ENCODE measurements at places on chromosomes 11 and 22.

DNA sequence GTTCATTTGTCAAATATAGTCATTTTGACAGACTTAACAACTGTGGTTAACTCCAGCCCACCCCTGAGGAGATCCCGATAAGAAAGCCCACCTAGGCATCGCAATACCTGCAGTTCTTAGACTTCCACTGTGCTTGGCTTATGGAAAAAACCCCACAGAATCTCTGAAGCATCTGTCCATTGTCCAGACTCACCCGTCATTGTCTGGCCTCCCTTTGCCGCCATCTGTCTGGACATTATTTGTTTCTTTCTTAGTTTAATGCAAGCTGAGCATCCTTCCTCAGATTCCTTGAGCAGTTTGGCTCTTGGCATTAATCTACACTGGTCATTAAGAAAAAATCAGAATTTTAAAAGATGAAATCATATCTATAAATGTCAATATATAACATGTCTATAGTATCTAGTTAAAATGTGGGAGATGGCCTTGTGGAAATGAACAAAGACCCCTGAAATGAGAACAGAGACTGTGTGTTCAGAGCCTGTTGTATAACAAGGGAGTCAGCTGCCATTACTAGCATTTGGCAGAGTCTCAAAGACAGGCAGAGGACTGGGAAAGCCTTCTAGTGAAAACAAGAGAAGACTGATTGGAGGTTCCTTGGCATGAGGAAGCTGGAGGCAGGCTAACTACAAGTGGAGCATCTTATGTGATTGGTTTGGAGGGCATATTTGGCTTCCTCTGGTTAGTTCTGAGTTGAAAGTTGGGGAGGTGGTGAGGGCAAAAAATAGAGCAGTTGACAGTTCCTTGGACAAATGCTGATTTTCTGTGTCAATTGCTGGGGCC lies 80.4 kb downstream of the SPON1 start:
- no peak for DNase-seq

DNA sequence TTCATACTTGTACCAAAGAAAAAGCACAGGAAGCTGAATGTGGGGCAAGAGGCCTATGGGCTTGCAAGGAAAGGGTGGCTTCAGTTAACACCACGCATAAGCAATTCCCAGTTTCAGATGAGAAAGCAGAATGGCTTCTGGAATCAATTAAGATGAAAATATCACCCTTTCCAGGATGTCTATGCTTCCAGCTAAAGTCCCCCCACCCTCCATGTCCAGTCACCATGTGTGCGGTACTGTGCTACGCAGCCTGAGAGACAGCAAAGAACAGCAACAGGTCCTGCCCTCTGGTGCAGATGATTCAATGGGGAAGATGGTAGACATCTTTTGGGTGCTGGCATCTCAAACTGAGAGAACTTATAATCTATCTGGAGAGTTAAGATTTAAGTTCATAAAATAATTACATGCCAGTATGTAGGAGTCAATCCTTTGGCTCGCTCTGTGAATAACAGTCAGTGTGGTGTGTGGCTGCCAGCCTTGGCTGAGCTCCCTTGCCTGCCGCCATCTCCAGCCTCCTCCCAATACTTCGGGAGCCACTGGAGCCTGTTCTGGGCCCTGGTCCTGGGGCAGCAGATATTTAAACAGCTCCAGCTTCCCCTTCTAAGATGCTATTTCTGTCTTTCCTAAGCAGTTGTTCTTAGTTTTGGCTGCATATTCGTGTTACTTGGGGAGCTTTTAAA lies 44.5 kb downstream of the ME3 start:
- DNase-seq = no peak

- no peak for DNase-seq
Observed at GRCh38 chr11:19422276-19422675, 181.5 kb upstream of the E2F8 start.

DNA sequence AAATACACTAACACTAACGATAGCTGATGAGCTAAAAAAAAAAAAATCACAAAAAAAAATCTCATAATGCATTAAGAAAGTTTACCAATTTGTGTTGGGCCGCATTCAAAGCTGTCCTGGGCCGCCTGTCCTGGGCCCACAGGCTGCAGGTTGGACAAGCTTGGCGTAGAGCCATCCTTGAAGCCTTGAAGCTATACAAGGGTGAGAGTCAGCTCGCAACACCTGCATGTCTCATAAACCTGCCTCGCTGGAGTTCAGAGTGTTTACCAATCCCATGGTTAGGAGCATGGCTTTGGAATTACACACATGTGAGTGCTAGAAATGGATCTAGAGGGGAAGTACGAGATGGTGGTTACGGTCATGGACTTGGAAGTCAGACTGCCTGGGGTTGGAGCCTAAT lies 453.7 kb downstream of the INSC start:
- DNase-seq = no peak

GRCh38 chr11:34280945-34281872 lies 76.6 kb downstream of the ABTB2 start:
- DNase-seq = no peak

DNA sequence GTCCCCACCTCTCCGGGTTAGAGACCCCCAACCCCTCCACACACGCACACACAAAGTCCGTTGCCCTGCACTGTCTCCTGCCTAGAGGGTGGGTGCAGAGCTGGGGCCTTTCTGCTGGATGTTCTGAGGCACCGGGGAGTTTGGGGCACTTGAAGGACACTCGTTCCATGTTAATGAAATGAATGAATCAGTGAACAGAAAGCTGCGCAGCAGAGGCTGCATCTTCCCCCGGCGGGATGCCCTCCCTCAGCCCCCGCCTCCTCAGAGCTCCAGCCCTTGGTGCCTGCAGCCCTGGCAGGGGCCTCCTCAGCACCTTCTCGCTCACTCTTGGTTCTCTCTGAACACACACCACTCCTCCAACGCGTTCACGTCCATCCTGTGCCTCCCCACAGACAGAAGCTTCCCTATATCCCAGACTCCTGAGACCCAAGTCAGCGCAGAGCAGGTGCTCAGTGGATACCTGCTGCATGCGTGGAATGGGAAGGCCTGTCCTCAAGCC lies 611.9 kb downstream of the TBC1D22A start:
- no peak for DNase-seq

- no peak for DNase-seq
Observed at GRCh38 chr22:32725369-32725988, 76.0 kb upstream of the TIMP3 start.

DNA sequence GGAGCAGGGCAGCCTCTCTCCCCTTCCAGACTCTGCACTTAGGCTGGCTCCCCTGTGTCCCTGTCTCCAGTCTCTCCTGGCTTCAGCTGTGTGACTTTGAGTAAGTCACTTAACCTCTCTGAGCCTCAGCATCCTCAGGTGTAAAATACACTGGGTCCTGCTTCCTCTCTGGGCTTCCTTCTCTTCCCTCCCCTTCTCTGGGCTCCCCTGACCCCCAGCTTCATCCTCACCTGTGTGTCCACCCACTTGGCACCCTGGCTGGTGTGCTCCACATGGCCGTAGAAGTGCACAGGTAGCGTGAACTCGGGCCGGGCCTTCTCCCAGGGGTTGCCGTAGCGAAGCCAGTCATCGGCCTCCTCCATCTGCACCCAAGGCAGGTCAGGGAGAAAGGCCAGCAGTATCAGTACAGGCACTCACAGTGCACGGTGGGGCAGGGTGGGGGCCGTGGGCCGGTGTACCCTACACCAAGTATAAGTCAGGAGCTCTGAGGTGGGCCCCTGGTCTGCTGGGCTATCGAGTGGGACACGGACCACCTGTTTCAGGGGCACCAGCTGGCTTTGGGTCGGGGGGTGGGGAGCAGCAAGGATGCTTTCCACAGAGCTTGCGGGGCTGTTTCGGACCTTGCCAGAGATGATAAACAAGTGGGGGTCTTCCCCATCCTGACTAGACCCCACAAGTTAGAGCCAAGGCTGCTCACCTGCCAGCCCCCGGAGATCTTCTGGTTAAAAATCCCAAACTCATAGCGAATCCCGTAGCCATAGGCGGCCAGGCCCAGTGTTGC lies 2.0 kb downstream of the PYGM start:
- no peak for DNase-seq

- DNase-seq = no peak
Observed at GRCh38 chr11:117919781-117920221, 9.4 kb downstream of the TMPRSS13 start.

GRCh38 chr11:12160231-12160630 lies 49.8 kb downstream of the MICAL2 start:
- DNase-seq = no peak

DNA sequence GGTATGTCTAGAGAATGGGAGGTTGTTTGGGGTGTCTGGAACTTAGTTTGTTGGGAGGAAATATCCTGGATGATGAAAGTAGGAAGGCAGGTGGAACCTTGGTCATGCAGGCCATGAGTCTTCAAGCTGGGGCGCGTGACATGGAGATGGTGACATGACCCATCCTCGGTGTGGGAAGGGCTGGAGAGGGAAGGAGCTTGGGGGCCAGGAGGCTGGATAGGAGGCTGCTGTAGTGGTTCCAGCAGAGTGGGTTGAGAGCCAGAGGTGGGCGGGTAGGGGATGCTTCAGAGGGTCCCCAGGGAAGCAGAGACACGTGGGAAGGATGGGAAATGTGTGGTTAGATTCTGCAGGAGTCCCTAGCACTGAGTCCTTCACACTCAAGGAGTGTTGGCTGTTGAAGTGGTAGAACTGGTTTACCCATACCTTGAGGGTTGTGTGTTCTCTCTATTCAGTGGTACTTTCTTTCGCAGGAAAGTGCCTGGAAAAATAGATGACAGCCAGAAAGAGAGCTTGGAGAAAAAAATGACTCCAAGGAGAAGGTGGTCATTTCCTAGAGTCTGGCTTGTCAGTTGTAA lies 56.8 kb downstream of the LDLRAD3 start:
- DNase-seq = no peak

DNA sequence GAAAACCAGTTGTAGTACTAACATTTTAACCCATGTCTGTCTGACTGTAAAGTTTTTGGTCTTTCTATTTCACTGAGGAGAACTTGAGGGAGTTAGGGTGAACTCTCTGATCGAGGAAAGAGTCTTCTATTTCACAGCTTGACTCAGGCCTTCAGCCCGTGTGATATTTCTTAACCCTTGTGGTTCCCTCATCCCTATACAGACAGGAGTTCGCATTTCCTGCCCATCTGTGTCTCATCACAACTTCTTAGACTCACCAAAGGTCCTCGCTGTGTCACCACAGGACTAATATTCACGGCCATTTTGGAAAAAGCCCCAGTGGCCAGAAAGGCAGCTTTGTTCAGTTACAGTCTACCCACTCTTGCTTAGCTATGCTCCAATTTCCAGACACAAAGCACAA lies 172.8 kb downstream of the FAM181B start:
- no peak for DNase-seq

GRCh38 chr11:107116358-107116757 lies 98.1 kb upstream of the GUCY1A2 start:
- DNase-seq = no peak

GRCh38 chr22:44621401-44622146 lies 80.4 kb upstream of the PRR5 start:
- no peak for DNase-seq

DNA sequence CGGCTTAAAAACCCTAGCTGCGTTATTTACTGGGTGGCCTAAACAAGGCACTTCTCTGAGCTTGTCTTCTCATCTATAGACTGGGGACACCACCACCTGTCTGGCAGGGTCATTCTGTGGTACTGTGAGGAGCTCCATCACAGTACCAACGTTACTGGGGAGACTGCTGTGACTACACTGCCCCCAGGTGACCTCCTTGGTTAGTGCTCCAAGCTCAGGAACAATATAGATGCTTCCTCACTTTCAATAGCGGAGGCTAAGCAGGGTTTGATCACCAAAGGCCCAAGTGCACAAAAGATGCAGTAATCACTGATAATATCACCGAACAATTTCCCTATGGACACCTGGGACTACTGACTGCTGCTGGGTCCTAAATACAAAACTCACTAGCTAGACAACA lies 18.8 kb downstream of the PRPF19 start:
- no peak for DNase-seq

DNA sequence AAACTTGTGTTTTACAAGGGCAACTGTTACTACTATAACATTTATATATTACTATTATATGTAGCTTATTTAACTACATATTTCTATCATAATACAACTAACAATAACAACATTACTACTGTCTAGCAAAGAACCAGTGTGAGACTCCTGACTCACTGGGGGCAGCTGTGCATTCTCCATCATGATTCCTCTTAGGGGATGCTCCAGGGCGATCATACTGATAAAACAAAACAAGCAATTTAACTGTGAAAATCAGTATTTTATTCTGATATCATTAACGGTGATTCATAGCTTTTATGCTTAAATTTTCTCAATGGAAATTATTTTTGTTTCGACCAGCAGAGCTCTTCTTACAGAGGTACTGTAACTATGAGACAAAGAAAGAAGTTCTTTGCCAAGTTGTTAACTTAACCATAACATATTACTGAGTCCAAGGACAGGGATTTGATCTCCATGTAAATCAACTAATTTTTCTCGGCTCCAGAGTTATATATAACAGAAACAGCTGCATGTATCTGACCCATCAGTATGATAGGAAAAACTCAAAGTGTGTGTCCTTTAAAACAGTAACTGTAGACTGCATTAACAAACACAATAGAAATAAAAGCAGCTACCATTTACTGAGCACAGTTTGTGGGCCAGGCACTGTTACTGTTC lies 24.8 kb upstream of the FNBP4 start:
- no peak for DNase-seq

- no peak for DNase-seq
Observed at GRCh38 chr11:116424615-116425261, 348.0 kb downstream of the BUD13 start.

GRCh38 chr11:16166571-16166970 lies 189.8 kb downstream of the SOX6 start:
- no peak for DNase-seq

GRCh38 chr11:64120951-64121569 lies 44.9 kb downstream of the MACROD1 start:
- DNase-seq = no peak

DNA sequence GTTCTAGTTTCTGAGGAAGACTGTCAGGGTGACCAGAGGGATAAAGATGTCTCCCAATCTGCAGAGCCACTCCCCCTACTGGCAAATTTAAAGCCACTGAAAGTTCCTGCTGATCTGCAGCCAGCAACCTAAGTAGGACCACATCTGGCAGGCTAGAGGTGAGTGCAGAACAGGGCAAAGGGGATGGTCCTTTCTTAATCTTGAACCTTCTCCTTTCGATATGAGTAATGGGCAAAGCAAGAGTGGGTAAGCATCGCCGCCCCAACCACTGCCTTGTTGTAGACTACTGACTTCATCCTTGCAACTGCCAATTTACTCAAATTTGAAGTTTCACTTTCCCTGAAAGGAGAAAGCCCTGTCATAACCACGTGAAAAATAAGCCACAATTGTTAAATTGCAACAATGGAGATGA lies 30.7 kb downstream of the SCUBE2 start:
- DNase-seq = no peak

All from stimulated activated CD8-positive, alpha-beta memory T cell treated with anti-CD3 and anti-CD28 coated beads, Interleukin-4, amount 100 ng/mL, for 1 hour (primary cell).